ENCODE measurements at places on chromosomes 1 and 21.

DNA sequence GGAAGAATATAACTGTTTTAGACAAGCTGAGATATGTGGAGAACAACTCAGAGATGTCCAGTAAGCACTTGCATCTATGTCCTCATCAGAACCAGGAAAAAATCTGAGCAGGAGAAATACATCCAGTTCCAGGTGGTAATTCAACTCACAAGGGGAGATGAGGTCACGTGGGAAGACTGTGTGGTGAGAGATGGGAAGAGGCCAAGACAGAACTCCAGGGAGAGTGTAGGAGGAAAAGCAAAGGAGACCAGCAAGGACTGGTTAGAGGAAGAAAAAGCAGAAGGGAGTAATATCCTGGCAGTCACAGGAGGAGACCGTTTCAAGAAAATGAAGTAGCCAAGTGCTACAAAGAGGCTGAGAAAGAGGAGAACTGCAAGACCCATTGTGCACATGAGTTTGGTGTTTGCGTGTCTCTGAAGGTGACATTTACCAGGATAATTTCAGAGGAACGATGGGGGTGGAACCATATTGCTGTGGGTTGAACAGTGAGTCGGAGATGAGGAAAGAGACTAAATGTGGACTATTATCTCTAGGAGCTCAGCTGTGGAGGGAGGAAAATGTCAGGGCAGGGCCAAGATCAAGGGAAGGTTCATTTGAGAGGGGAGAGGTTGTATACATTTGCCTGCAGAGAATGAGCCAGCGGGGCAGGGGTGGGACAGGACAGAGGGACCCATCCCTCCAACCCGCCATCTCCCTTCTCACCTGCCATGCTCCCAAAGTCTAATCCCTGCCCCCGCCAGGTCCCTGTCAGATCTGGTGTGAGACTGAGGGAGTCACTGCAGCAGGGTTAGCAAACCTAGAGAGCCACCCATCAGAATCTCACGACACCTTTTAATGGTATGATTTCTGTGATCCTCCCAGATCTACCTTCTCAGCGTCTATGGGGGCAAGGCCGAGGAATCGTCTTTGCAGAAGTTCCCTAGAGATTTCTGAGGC, 24.9 kb downstream of the SUSD4 start:
- DNase-seq: no peak

GRCh38 chr1:211775170-211775569, 55.4 kb downstream of the LPGAT1 start:
- no peak for DNase-seq

GRCh38 chr1:200869753-200870391, 2.9 kb upstream of the GPR25 start:
- peak; percentile 76 for DNase-seq

DNA sequence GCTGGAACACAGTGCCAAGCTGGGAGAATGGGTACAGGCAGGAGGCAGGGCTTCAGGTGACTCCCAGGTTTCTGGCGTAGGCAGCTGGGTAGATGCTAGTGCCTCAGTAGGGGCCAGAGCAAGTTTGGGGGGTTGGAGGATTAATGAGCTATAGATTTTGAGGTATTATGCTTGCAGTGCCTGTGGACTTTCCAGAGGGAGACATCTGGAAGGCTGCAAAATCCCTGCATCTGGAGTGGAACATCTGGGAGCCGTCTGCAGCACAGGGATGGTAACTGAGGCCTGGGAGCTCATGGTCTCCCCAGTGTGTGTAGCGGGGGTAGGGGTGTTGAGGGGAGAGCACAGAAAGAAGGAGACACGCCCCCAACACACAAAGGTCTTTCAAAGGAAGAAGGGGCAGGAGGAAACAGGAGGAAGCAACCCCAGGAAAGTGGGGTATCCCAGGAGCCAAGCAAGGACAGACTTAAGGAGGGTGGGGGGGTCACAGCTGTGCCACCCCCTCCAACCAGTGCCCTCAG, 2.2 kb upstream of the PDZK1IP1 start:
- peak; percentile 34 for DNase-seq

DNA sequence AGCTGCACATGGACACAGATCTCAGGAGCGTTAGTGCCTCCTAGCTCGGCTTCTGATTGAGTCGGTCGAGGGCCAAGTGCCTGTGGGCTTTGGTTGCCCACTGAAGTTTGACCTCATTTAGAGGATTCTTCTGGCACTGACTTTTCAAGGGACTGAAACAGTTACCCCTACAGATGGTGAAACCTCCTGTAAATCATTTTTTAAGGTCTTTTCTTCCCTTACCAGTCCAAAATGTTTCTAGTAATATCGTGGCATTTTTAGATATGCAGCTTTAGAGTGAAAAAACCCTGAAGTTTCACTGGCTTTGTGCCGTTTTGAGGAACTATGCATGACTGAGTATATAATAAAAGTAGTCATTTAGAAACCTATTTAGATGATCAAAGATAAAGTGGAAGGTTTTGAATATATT, 34.7 kb upstream of the L1TD1 start:
- no peak for DNase-seq

DNA sequence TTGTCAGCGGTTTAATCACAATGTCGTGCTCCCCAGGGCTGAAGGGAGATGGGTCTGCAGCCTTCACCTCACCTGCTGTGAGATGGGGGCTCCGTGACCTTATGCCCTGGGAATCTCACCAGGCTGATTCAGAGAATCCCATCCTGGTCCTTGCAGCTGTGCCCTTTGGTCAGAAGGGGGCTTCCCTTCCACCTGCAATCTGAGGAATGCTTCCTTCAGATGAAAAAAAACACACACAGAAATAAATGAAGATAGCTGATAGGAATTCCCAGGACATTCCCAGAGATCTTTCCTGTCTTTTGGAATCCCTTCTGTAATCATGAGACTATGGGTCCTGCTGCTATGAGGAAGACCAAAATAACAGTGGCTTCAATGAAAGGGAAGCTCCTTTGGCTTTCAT, 127.0 kb upstream of the VAMP3 start:
- no peak for DNase-seq

DNA sequence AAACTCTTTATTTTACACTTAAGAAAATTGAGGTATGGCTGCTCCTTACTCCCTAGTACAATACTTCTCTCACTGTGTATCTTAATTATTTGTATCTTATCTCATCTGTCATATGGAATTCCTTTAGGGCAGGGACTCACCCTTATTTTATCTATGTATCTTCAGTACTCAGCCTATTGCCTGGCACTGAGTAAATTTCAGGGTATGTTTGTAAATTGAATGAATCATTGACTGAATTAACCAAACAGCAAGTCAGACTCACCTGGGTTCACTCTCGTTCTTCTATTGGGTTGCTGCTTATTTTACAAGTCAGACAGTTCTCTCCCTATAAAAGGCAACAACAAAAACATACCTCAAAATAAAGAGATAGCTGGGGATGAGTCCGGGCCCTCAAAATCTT, 63.8 kb downstream of the LAMC1 start:
- no peak for DNase-seq

DNA sequence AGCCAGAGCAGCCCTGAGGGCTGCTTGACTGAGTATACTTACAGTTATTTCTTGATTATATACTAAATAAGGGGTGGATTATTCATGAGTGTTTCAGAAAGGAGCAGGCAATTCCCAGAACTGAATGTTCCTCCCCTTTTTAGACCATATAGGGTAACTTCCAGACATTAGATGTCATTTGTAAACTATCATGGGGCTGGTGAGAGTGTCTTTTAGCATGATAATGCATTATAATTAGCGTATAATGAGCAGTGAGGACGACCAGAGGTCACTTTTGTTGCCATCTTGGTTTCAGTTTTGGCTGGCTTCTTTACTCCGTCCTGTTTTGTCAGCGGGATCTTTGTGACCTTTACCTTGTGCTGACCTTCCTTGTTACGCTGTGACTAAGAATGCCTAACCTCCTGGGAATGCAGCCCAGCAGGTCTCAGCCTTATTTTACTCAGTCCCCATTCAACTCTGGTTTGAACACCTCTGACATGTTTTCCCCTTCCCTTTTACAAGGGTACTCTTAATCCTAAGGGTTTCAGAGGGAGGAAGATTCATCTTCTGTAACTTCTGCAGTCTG, 16.2 kb downstream of the KCTD3 start:
- DNase-seq: no peak

DNA sequence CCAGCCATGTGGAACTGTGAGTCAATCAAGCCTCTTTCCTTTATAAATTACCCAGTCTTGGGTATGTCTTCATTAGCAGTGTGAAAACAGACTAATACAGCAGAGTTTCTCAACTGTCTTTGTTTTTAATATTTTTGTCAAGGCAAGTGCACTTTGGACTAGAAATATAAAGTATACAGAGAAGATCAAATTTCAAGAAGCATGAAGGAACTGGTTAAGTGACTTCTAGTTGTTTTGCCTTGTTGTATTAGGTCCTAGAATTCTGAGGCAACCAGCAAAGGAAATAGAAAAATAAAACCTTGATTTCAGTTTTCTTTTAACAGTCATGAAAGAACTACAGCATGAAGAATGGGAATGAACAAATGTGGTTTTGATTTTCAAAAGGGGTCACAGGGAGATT, 131.1 kb upstream of the PTGFR start:
- DNase-seq: no peak

DNA sequence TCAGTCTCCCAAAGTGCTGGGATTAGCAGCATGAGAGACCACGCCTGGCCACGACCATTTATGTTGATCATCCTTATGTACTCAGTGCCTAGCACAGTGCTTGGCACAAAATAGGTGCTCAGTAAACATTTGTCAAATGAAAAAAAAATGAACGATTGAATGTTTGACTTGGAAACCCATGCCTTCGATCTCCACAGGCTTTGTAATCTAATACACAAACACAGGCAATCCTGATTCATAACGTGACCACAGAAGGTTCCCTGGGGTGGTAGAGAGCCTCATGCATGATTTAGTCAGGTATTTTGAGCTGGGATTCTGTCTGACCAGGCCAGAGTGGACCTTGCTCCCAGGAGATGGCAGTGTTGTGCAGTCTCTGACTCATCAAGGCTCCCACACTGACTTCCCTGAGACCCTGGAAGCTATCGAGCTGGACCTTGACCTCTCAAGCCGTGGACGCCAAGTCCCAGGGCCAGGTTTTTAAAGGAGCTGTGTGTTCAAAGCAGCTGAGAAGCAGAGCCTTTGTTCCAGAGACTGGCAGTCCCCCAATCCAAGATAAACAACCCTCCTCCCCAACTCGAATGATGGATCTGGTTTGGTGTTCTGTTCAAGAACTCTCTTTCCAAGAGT, 81.1 kb downstream of the PGM1 start:
- no peak for DNase-seq

DNA sequence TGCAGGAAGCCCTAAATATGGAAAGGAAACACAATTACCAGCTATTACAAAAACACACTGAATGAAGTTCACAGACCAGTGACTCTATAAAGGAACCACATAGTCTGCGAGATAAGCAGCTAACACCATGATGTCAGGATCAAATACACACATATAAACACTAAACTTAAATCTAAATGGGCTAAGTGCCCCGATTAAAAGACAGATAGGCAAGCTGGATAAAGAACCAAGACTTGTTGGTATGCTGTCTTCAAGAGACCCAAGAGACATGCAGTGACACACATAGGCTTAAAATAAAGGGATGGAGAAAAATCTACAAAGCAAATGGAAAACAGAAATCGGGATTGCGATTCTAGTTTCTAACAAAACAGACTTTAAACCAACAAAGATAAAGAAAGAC, 121.9 kb downstream of the SLC5A9 start:
- no peak for DNase-seq

DNA sequence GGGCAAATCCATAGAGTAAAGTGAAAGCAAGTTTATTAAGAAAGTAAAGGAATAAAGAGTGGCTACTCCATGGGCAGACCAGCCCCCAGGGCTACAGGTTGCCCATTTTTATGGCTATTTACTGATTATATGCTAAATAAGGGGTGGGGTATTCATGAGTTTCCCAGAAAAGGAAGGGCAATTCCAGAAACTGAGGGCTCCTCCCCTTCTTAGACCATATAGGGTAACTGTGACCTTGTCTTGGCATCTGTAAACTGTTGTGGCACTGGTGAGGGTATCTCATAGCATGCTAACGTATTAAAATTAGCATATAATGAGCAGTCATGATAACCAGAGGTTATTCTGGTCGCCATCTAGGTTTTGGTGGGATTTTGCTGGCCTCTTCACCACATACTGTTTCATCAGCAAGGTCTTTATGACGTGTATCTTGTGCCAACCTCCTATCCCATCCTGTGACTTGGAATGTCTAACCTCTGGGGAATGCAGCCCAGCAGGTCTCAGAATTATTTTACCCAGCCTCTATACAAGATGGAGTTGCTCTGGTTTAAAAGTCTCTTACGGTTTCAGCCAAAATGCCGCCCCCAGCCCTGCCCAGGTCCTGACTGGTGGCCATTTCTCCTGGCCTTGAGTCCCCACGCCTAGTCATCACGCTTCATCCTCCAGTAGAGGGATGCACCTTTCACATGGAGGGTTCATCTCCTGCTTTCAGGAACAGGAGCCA, 982 bp upstream of the TRIM17 start:
- no peak for DNase-seq

- DNase-seq: no peak
These were observed 186.1 kb upstream of the MAP1LC3C start for GRCh38 chr1:242184955-242185354.

DNA sequence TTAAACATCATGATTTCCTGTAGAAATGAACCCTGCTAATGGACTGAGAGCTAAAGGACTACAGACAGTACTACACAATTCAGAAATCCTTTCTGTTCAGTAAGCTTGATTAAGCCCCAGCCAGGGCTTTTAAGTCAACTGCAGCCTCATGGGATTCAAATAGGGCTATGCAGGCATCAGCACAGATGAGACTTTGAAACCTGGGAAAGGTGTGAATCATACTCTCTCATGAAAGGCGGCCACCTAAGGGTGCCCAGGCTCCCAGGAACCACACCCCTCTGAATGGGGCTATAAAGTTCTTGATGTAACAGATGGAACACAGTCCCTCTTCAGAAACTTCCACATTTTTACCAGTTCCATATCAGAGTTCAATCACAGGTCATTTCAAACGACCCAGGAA, 7.6 kb downstream of the SIPA1L2 start:
- no peak for DNase-seq

- DNase-seq: peak; percentile 9
These were observed 2.3 kb upstream of the TCP10L start for GRCh38 chr21:32587651-32588050.

DNA sequence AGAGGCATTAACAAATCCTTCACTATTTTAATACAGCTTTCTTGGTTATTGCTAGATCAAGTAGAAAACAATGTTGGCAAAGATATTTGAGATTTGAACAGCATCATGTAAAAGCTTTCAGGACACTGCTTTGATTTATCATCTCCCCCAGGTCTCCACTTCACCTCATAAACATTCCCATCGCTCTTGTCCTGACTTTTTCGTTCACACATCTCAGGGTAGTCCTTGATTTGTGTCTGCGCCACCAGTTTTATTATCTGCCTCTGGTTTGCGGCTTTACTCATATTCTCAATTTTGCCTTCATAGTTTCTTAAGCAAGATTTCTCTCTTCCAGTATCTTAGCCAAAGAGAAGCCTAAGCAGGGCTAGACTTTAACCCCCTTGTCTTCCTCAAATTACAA, 63.5 kb upstream of the ROR1 start:
- no peak for DNase-seq

DNA sequence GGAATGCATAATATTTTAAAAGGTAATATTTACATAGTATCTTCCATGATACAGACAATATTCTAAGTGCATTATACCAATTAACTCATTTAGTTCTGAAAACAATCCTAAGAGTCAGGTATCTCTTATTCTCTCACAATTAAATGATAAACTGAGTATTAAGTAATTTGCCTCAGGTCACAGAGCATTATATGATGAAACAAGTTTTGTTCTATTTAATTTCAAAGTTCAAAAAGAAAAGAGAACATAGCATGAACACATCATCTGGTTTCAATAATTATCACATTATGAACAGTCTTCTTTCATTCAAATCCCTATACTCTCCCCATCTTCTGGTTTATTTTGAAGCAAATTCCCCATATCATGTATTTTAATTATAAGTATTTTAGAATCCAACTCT, 927.5 kb downstream of the ADGRL2 start:
- DNase-seq: no peak
